CD4-positive, alpha-beta T cell (primary cell): ENCODE measurements at places on chromosomes 11 and 22.

DNA sequence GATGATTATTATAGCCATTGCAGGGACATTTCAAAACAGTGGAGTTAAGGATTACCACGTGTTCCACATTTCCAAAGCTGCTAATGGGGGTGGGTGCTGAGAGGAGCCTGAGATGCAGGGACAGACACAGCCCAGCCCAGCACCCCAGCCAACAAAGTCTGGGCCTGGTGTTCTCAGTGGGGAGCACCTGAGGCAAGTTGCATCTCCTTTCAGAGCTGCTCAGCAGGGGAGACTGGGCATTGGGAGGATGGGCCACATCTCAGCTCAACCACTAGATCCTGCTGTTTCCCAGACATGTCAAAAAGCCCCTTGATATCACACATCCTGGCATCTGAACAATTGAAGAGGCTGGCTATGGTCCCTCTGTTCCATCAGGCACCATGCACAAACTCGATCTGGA lies 458.0 kb upstream of the KIRREL3 start:
- no peak overlapping the region for H3K27ac ChIP-seq
- no peak for DNase-seq
- H3K36me3 ChIP-seq: no peaks in the 10 kb centered on the region
- H3K4me3 ChIP-seq: no peak overlapping the region
- H3K27me3 ChIP-seq: no peaks in the 10 kb centered on the region

- H3K27ac ChIP-seq: no peak overlapping the region
- peaks cover 13% of the 10 kb centered on the region for H3K27me3 ChIP-seq
- DNase-seq: no peak
- H3K36me3 ChIP-seq: no peaks in the 10 kb centered on the region
- H3K4me1 ChIP-seq: no peaks in the 10 kb centered on the region
Observed at GRCh38 chr11:7246179-7246578, 5.5 kb upstream of the SYT9 start.

DNA sequence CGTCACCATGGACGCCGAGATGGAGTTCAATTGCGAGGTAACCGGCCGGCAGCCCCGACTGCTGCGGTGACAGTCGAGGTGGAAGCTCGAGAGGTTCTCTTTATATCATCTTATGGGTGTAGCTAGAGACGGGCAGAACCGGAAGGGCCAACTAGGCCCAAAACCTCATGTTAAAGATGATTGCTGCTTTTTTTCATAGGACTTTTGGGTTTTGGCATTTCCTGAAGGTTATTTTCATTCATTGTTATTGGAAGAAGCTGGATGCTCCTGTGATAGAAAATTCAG lies 585 bp downstream of the NF2 start:
- peaks cover 7% of the 10 kb centered on the region for H3K36me3 ChIP-seq
- no peaks in the 10 kb centered on the region for H3K27me3 ChIP-seq
- peaks cover 33% of the 10 kb centered on the region for H3K4me1 ChIP-seq

DNA sequence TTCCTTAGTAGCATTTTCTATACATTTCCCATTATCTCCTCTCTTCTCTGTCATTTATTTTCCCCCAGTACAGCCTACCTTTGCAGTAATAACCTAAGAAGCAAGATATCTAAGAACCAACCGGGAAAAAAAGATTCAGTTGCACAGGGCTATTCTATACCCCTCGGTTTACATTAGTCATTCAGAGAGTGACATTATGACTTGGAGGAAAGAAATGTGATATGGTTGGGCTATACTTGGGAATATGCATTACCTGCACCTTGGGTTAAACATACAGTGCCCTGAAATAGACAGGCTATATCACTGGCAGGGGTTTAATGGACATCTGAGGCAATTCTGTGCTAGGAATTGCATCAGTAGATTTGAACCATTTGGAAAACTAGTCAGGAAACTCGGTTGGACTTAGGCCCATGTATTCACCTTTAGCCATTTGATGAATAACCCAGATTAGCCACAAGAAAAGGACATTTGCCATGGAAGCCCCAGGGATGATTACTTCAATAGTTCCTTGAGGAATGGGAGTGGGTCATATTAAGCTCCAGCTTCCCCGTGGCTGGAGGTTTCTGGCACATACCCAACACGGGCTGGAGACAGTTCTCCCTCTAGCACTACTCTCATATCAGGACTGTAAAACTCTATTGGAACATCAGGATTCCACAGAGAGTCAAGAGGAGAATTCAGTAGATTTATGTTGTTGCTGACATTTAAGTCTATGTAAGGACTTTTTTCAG lies 973.2 kb downstream of the NTM start:
- no peak for DNase-seq
- H3K27me3 ChIP-seq: no peaks in the 10 kb centered on the region
- peaks cover 13% of the 10 kb centered on the region for H3K4me1 ChIP-seq
- no peak overlapping the region for H3K4me3 ChIP-seq
- no peak overlapping the region for H3K27ac ChIP-seq
- no peaks in the 10 kb centered on the region for H3K36me3 ChIP-seq

DNA sequence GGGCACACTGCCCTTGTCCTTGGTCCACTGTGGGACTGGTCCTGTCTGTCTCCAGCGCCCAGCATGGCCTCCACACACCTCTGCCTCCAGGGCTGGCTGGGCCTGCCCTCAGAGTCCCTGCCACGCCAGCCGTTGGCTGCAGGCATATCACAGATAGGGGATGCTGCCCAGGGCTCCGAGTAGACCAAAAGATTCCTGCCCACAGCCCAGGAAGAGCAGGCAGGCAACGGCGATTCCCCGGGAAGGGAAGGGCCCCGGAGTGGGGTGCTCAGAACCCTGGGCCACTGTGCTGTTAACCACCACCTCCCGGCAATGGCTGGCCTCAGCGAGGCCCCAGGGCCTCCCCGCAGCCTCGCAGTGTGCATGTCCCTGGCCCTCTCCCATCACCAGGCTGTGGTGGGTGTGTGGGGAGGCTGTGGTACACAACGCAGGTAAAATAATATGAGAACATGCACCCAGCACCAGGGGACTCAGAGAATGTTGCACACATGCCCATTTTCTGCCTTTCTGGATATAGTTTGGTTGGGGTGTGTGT lies 2.2 kb downstream of the IFITM5 start:
- peaks cover 37% of the 10 kb centered on the region for H3K4me1 ChIP-seq
- DNase-seq: peak; percentile 33
- H3K27ac ChIP-seq: no peak overlapping the region
- H3K36me3 ChIP-seq: peaks cover 13% of the 10 kb centered on the region
- H3K27me3 ChIP-seq: no peaks in the 10 kb centered on the region
- no peak overlapping the region for H3K4me3 ChIP-seq

DNA sequence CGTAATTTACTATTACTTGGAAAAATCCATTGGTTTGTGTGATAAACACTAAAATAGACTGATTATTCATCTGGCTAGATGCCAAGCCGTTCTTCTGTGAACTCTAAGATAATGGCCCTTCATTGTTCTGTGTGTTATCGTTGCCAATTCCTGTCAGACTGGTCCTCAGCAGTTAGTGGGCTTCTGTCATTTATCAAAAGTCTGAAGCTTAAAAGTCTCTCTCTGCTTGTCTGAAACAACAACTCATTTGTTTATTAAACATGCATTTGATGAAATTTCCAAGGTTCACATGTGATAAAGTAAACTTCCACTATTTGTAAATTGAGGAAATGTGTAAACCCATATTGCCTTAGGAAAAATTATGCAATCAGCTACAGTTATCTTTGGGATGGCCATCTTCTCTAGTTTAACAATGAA lies 21.1 kb upstream of the RDX start:
- H3K4me1 ChIP-seq: no peaks in the 10 kb centered on the region
- DNase-seq: no peak
- H3K36me3 ChIP-seq: no peaks in the 10 kb centered on the region
- H3K27ac ChIP-seq: no peak overlapping the region
- H3K4me3 ChIP-seq: no peak overlapping the region
- peaks cover 2% of the 10 kb centered on the region for H3K27me3 ChIP-seq

GRCh38 chr11:44548032-44548695 lies 17.3 kb upstream of the CD82 start:
- no peaks in the 10 kb centered on the region for H3K36me3 ChIP-seq
- no peak overlapping the region for H3K4me3 ChIP-seq
- no peak for DNase-seq
- no peaks in the 10 kb centered on the region for H3K4me1 ChIP-seq
- H3K27me3 ChIP-seq: no peaks in the 10 kb centered on the region
- no peak overlapping the region for H3K27ac ChIP-seq

GRCh38 chr11:2428322-2428795 lies 16.0 kb downstream of the TRPM5 start:
- peak; percentile 88 for DNase-seq
- H3K4me1 ChIP-seq: peaks cover 3% of the 10 kb centered on the region
- H3K27ac ChIP-seq: no peak overlapping the region
- no peaks in the 10 kb centered on the region for H3K27me3 ChIP-seq

DNA sequence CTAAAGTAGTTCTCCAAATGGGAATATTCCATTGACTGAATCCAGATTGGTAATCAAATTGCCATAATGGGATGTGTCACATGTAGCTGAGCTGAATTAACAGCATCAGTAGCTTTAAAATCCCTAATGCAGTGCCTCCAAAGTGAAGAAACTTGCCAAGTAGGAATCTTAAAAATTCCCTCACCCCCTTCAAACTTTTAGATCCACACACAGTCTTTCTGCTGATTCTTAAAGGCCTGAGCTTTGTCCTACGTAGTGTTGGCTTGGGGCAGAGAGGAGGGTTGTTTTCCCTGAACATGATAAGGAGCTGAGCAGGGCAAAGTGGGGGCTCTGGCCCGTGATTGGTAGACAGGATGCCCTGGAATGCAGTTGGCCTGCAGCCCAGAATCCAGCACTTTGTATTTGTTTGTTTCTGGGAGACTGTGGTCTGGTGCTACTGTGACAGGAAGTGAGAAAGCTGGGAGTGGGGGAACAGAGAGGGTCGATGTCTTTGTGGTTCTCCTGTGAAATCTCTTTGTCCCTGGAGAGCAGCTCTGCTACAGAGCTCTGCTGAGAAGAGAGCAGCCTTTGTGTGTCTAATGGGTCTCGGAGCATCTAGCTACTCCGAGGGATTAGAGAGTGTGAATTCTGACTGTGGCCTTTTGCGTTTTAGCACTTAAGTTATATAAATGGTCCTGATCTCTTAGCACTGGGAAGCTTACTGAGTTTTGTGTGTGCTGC lies 16.9 kb downstream of the CTNND1 start:
- H3K27ac ChIP-seq: no peak overlapping the region
- H3K4me3 ChIP-seq: no peak overlapping the region
- no peaks in the 10 kb centered on the region for H3K36me3 ChIP-seq
- peaks cover 5% of the 10 kb centered on the region for H3K4me1 ChIP-seq

- H3K27me3 ChIP-seq: peaks cover 9% of the 10 kb centered on the region
- no peaks in the 10 kb centered on the region for H3K4me1 ChIP-seq
- no peaks in the 10 kb centered on the region for H3K36me3 ChIP-seq
- no peak overlapping the region for H3K27ac ChIP-seq
- H3K4me3 ChIP-seq: no peak overlapping the region
Observed at GRCh38 chr11:120096369-120097191, 41.3 kb downstream of the TRIM29 start.

- H3K27me3 ChIP-seq: no peaks in the 10 kb centered on the region
- H3K36me3 ChIP-seq: no peaks in the 10 kb centered on the region
- no peak overlapping the region for H3K4me3 ChIP-seq
- H3K4me1 ChIP-seq: no peaks in the 10 kb centered on the region
- no peak for DNase-seq
Observed at GRCh38 chr11:123472236-123472935, 42.3 kb downstream of the GRAMD1B start.

DNA sequence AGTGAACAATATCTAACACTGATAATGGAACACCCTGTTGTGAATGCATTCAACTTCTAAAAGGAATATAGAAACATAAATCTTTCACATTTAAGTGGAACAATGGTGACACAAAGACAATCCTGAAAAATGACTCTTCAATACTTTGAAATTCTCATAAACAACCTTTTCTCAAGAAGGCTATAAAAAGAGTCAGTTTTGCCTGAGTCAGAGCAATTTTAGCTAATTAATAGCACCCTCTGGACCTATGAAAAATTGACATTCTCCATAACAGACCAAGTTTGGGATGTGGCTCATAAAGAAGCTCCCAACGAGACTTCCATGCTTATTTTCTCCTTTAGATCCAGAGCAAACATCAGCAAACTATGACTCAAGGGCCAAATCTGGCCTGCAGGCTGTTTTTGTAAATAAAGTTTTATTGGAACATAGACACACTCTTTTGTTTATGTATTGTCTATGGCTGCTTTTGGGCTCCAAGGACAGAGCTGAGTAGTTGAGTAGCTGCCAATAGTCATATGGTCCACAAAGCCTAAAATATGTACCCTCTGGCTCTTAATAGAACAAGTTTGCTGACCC lies 108.0 kb downstream of the MAML2 start:
- H3K4me3 ChIP-seq: no peak overlapping the region
- H3K4me1 ChIP-seq: peaks cover 4% of the 10 kb centered on the region
- no peaks in the 10 kb centered on the region for H3K27me3 ChIP-seq
- DNase-seq: no peak
- H3K36me3 ChIP-seq: no peaks in the 10 kb centered on the region

GRCh38 chr22:24580276-24580675 lies 12.6 kb downstream of the LRRC75B start:
- no peaks in the 10 kb centered on the region for H3K4me1 ChIP-seq
- H3K27me3 ChIP-seq: no peaks in the 10 kb centered on the region
- H3K36me3 ChIP-seq: peaks cover 5% of the 10 kb centered on the region
- no peak for DNase-seq
- H3K4me3 ChIP-seq: no peak overlapping the region
- H3K27ac ChIP-seq: no peak overlapping the region

GRCh38 chr22:20191000-20191515 lies 40.2 kb upstream of the CCDC188 start:
- H3K4me1 ChIP-seq: peaks cover 2% of the 10 kb centered on the region
- no peaks in the 10 kb centered on the region for H3K36me3 ChIP-seq
- no peak overlapping the region for H3K4me3 ChIP-seq
- DNase-seq: no peak

GRCh38 chr11:111363985-111364384 lies 15.1 kb downstream of the POU2AF1 start:
- H3K4me1 ChIP-seq: no peaks in the 10 kb centered on the region
- no peak for DNase-seq
- no peak overlapping the region for H3K27ac ChIP-seq
- no peak overlapping the region for H3K4me3 ChIP-seq
- no peaks in the 10 kb centered on the region for H3K27me3 ChIP-seq
- H3K36me3 ChIP-seq: no peaks in the 10 kb centered on the region

GRCh38 chr22:43094085-43094484 lies 4.9 kb upstream of the TTLL1 start:
- no peak overlapping the region for H3K4me3 ChIP-seq
